ENCODE measurements at places on chromosomes 3 and 15.

GRCh38 chr3:84601303-84601702, 357.5 kb upstream of the CADM2 start:
- no peak for DNase-seq

GRCh38 chr15:62083194-62084154, 16.7 kb downstream of the C2CD4A start:
- DNase-seq, result no peak

GRCh38 chr3:111596328-111596727, 1.2 kb upstream of the ZBED2 start:
- DNase-seq, result no peak

- no peak for DNase-seq
Observed at GRCh38 chr15:100661156-100661555, 58.8 kb downstream of the ASB7 start.

- DNase-seq, result no peak
Observed at GRCh38 chr15:37698679-37699078, 235.8 kb upstream of the TMCO5A start.

DNA sequence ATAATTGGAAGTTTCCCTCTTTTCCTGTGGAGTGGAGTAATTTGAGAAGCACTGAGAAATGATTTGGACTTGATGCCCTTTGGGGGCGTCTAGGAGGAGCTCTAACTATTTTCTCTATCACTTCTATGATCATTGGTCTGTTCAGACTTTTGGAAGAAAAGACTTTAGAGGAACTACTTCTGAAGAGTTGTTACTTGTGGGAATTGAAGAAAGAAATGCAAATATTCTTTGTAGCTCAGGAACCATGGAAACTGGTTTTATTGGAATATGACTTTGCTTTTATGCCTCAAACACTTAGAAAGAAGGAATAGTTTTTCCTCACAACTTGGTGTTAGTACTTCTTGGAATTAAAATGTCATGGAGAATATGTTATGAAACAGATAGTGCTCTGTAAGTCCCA, 122.0 kb upstream of the ALDH1A3 start:
- no peak for DNase-seq

All from activated CD4-positive, alpha-beta T cell treated with anti-CD3 and anti-CD28 coated beads, Interleukin-2, amount 50 U/mL, for 4 hours (primary cell).